ENCODE measurements at places on chromosomes 3 and 15. TPM values are rescaled to one million over a fixed set of nuclear protein-coding genes. Genes with fewer than 3 reads are reported as not detected.

Gene GOLGA6B
- not detected for total RNA-seq

Gene B3GNT5
- 98.1 TPM for total RNA-seq

Gene TNFAIP8L3
- 0.61 TPM for total RNA-seq

Gene STRIT1
- 811 TPM for total RNA-seq

Gene GRAMD2A
- total RNA-seq, result not detected

Gene PLA2G4F
- 3.4 TPM for total RNA-seq

Gene ADAMTS7
- 1.1 TPM for total RNA-seq

Gene BLM
- total RNA-seq, result 0.27 TPM

Gene PXYLP1
- 4.3 TPM for total RNA-seq

Gene FBXO40
- 33.0 TPM for total RNA-seq

Gene POLQ
- total RNA-seq, result 0.17 TPM

GRCh38 chr3:33958661-33959060 is 160.2 kb downstream of the PDCD6IP start:
- DNase-seq, result no peak

GRCh38 chr3:43017004-43017403 is 37.9 kb downstream of the GASK1A start:
- DNase-seq, result no peak

- no peak for DNase-seq
Measured at GRCh38 chr3:21345382-21345976, 405.5 kb downstream of the ZNF385D start.

DNA sequence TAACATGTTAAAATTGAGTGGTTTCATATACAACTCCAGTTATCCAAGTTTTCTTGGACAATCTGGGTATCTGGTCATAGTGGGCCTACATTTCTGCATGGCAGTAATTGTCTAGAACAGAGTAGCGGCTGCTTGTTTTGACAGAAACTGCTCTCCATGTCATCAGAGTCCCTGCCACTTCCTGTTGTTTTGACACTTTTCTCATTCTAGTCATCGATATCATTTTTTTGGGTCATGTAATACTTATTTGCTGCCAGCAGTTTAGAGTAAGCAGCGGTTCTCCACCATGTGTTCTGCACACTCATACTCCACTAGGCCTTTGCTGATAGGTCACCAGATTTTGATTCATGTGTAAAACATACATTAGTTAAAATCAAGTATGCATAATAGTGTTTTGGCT is 81.5 kb downstream of the SLC25A26 start:
- DNase-seq, result no peak

DNA sequence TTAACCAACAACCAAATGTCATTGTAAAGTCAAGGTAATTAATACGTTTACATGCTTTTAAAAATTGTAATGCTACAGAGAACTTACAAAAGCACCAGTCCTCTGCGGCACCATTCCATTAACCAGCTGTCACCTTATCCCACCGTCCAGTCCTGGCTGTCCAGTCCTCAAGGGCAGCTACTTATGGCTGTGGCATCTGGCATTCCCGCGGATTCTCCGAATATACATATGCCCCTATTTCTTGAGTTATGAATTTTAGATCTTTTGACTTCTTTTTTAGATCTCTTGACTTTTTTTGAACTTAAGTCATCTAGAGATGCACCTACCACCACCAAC is 382 bp upstream of the POMGNT2 start:
- DNase-seq, result no peak

GRCh38 chr3:73557986-73558726 is 66.6 kb downstream of the PDZRN3 start:
- no peak for DNase-seq

GRCh38 chr15:43370310-43370974 is 401 bp downstream of the ZSCAN29 start:
- peak; percentile 45 for DNase-seq

- DNase-seq, result no peak
Measured at GRCh38 chr3:119346076-119346496, 51.9 kb downstream of the ARHGAP31 start.

GRCh38 chr3:72388117-72388516 is 460.1 kb downstream of the SHQ1 start:
- no peak for DNase-seq

DNA sequence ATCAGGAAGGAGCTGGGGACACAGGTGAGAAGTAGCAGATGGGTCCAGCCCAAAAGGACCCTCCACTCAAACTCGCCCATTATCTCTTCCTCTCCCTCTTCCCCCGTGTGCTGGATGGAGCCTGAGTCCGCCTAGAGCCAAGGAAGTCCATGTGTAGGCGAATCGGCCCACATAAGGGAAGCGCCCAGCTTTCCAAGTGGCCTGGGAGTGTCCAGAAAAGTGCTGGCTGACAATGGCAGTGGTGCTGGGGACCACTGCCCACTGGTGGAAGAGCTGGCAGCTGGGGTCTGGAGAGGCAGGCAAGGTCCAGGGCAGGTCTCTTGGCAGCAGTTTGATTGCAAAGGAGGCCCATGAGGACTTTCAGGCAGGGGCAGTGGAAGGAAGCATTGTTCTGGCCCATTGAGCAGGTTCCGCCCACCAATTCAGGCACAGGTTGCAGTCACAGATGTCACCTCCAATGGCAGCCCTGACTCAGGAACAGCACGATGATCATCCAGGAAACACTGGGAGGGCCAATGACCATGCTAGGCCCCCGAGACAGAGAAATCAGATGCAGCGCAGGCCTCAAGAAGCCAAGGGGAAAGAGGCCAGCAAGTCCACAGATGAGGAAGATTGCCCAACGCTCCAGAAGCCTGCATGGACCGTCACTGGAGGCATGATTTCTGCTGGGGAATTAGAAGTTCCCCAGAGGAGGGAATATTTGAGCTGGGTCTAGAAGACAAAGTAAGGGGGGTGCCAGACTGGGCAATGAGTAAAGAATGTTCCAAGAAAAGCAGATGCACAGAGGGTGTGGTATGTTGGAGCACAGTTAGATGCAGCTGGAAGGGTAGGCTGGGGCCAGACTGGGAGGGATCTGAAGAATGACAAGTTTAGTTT is 3.0 kb downstream of the MFGE8 start:
- peak; percentile 66 for DNase-seq

GRCh38 chr3:195823280-195823679 is 11.6 kb upstream of the MUC4 start:
- DNase-seq, result no peak

- no peak for DNase-seq
Measured at GRCh38 chr3:65647369-65647768, 391.3 kb downstream of the MAGI1 start.

GRCh38 chr3:24111711-24112110 is 166.6 kb downstream of the NR1D2 start:
- DNase-seq, result no peak

- DNase-seq, result no peak
Measured at GRCh38 chr15:80660119-80660518, 35.0 kb upstream of the ABHD17C start.

GRCh38 chr3:123658118-123658851 is 73.4 kb upstream of the HACD2 start:
- peak; percentile 40 for DNase-seq

- no peak for DNase-seq
Measured at GRCh38 chr3:172373912-172374311, 74.3 kb downstream of the GHSR start.

- no peak for DNase-seq
Measured at GRCh38 chr15:68385240-68385561, 46.8 kb downstream of the ITGA11 start.

GRCh38 chr15:26023231-26023630 is 160.1 kb upstream of the ATP10A start:
- no peak for DNase-seq

DNA sequence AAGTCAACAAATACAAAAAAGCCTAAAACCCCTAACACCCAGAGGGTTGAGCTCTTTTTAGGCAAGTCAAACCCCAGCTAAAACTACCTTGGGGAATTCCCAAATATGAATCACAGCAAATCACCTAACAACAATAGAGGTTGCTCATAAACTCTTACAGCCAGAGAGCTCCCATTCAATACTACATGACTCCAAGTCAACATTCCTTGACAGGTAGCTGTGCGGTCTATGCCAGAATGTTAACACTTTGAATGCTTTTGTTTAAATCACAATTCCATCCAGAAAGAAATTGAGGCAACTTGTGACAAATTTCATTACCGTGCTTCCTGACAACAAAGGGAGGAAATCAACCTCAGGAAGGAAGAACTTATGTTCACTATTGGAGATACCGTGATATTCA is 7.5 kb upstream of the UACA start:
- no peak for DNase-seq

DNA sequence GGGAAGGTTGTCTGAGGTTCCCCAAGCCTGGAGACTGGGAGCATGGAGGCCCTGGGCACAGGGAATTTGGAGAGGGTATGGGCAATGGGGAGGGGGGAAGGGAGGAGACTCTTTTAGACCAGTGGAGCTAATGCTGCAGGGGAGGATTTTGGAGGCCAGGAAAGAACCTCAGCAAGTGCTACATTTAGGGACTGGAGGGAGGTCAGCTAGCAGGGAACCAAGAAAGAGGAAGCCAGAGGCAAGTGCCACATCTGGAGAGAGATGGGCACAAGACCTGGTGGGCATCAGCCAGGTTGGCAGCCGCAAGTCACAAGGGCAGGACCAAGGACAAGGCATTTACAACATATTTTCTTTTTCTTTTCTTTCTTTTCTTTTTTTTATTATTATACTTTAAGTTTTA is 20.7 kb downstream of the PLEKHO2 start:
- no peak for DNase-seq

- no peak for DNase-seq
Measured at GRCh38 chr3:138082085-138082991, 33.1 kb downstream of the DZIP1L start.

GRCh38 chr3:171967137-171967783 is 72.1 kb upstream of the FNDC3B start:
- DNase-seq, result no peak

- DNase-seq, result no peak
Measured at GRCh38 chr15:41905036-41905793, 11.4 kb upstream of the SPTBN5 start.

GRCh38 chr3:40623567-40623966 is 98.8 kb downstream of the ZNF621 start:
- no peak for DNase-seq
